ENCODE measurements at places on chromosomes 6 and 20.

DNA sequence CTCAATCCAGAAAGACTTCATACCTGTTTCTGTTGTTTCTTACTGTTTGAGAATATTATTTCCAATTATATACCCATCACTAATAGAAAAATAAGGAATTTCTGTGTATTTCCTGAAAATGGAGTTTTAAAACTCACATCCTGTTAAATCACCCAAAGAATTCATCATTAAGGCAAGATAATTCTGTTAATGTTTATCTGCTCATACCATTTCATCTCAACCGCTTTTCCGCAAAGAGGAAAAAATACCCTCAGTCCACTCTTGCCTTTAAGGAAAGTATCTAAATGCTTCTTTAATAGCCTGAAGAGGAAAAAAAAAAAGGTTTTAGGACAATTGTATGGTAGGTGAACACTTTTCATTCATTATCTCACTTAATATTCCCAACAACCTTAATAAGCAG, 7.3 kb downstream of the TPMT start:
- DNase-seq, result no peak

GRCh38 chr6:132207991-132208390, 193.3 kb downstream of the MOXD1 start:
- no peak for DNase-seq

GRCh38 chr20:12698817-12699216, 310.0 kb upstream of the SPTLC3 start:
- DNase-seq, result no peak

- DNase-seq, result no peak
Observed at GRCh38 chr6:89364586-89364985, 12.1 kb upstream of the UBE2J1 start.

- DNase-seq, result no peak
Observed at GRCh38 chr6:26183237-26183580, 96.0 kb downstream of the HFE start.

- no peak for DNase-seq
Observed at GRCh38 chr6:5086294-5086890, 1.3 kb downstream of the PPP1R3G start.

- DNase-seq, result peak; percentile 14
Observed at GRCh38 chr6:15628499-15629131, 34.2 kb downstream of the DTNBP1 start.

DNA sequence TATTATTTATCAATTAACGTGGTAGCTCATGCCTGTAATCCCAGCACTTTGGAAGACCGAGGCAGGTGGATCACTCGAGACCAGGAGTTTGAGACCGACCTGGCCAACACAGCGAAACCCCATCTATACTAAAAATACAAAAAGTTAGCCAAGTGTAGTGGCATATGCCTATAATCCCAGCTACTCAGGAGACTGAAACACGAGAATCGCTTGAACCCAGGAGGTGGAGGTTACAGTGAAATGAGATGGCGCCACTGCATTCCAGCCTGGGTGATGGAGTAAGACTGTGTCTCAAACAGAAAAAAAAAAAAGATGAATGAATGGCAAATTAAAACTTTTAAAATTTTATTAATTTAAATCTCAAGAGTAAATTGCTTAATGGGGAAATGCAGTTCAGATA, 299.6 kb downstream of the CLVS2 start:
- DNase-seq, result no peak

- DNase-seq, result no peak
Observed at GRCh38 chr6:19976411-19977129, 139.4 kb downstream of the ID4 start.

- no peak for DNase-seq
Observed at GRCh38 chr6:92196325-92196724, 1223.0 kb downstream of the EPHA7 start.

DNA sequence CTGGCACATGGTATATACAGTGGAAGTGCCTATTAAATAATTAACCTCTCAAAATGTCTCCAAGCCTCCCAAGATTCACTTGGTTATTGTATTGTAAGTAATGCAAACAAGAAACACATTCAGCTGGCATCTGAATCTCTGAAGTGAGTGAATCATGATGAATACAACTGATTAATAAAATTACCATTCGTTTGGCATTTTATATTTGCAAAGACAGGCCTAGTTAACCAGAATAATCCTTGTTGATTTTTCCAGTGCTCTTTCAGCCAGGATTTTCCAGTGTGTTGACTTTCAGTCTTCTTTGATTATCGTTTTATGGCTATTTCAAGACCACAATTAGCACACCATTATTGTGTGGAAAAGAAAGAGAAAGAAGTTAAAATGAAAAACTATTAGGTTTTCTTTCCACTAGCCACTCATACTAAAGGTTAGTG, 20.3 kb downstream of the SLC22A2 start:
- DNase-seq, result no peak

- DNase-seq, result no peak
Observed at GRCh38 chr6:92122746-92123145, 1296.6 kb downstream of the EPHA7 start.

GRCh38 chr20:47757145-47758035, 27.9 kb downstream of the SULF2 start:
- no peak for DNase-seq

GRCh38 chr6:31935021-31935420, 7.5 kb downstream of the C2 start:
- DNase-seq, result no peak

DNA sequence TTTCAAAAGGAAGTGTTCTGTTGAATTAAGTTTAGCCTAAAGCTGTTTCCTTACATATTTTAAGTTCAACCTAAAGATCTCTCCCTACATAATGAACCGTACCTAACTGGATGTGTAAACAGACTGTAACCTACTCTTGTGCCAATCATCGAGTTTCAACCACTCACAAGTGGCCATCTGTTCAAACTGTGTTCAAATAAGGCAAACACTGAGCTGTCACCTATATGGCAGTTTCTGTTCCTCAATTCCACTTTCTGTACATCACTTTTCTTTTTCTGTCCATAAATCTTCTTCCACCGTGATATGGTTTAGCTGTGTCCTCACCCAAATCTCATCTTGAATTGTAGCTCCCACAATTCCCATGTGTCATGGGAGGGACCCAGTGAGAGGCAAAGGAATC, 428.6 kb downstream of the HACE1 start:
- no peak for DNase-seq

- peak; percentile 54 for DNase-seq
Observed at GRCh38 chr6:31821301-31822035, 6.1 kb upstream of the HSPA1B start.

All from stimulated activated CD4-positive, alpha-beta T cell treated with anti-CD3 and anti-CD28 coated beads, Interleukin-1b, Interleukin-23, amount 100 ng/mL, for 1 hour (primary cell).